Stimulated activated CD4-positive, alpha-beta T cell treated with anti-CD3 and anti-CD28 coated beads, Interleukin-4, amount 100 ng/mL, for 24 hours (primary cell): ENCODE measurements at places on chromosomes 3 and 15.
A peak's percentile ranks its signal among the peaks of the same experiment; 100 is the strongest.

DNA sequence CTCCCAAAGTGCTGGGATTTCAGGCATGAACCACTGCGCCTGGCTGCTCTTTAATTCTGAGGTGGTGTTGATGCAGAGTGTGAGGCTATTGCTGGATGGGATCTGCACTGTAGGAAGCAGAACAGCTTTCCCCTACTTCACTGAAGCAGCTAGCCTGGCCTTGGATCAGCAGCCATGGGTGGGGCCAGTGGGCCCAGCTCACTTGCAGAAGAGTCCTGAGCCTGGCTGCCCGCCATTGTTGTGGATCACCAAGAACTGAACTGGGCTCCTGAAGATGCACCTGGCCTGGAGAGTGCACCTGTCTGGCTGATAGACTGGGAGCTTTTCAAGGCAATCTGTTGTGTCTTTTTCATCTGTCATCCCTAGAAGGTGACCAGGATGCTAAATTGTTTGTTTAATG lies 11.9 kb downstream of the TLNRD1 start:
- no peak for DNase-seq

GRCh38 chr3:16790432-16791400 lies 94.0 kb upstream of the PLCL2 start:
- DNase-seq = peak; percentile 7

- no peak for DNase-seq
Observed at GRCh38 chr15:92291900-92292299, 101.8 kb upstream of the ST8SIA2 start.

GRCh38 chr3:45618081-45618509 lies 23.5 kb downstream of the LIMD1 start:
- no peak for DNase-seq

- no peak for DNase-seq
Observed at GRCh38 chr3:14811684-14812083, 7.1 kb upstream of the FGD5 start.

DNA sequence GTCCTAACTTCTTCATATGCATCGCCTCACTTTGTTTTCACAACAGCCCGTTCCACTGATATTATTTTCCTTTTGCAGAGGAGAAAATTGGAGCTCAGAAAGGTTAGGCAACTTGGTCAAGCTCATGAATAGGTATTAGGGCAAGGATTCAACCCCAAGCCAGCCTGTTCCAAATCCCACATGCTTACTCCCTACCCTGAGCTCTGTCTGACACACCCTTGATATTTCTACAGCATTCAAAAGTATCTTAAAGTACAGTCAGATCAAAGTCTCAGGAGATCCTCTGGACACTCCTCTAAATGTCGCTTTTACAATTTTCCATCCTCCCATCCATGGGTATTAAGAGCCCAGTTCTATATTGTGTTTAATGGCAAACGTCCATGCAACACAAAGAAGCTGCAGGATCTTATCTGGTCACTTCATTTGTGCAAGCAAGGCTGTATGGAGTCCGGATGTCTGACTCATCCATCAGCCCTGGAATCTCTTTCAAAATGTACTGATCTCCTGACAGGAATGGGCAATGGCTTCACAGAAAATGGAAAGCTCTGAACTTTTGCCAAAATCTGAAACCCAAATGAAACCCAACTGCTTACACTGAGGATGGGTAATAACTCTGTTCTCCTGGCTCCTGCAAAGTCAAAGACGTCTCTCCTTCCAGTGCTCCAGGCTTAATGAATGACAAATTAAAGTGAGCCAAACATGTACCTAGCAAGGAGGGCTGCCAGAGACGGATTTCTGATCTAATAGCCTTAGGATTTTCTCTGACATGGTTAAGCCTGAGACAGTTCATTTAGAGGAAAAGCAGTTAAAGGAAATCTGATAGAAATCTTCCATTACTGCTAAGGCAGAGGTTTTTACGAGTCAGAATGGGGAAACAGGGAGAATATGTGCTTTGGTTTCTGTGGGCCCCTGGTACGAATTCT lies 230.9 kb upstream of the RORA start:
- DNase-seq = no peak

- no peak for DNase-seq
Observed at GRCh38 chr3:76615719-76616118, 424.2 kb upstream of the ROBO2 start.
